ENCODE measurements at places on chromosomes 4 and X.

GRCh38 chr4:118817178-118817930, 18.6 kb downstream of the SEC24D start:
- H3K4me1 ChIP-seq, result peaks cover 9% of the 10 kb centered on the region
- no peak overlapping the region for H3K27ac ChIP-seq
- no peaks in the 10 kb centered on the region for H3K27me3 ChIP-seq
- no peak overlapping the region for H3K4me3 ChIP-seq
- no peak for DNase-seq

GRCh38 chrX:20063153-20063552, 53.6 kb downstream of the MAP7D2 start:
- H3K4me3 ChIP-seq, result no peak overlapping the region
- DNase-seq, result no peak
- H3K4me1 ChIP-seq, result peaks cover 4% of the 10 kb centered on the region

GRCh38 chr4:153421941-153422340, 44.2 kb upstream of the TMEM131L start:
- DNase-seq, result peak; percentile 73
- no peak overlapping the region for H3K27ac ChIP-seq
- H3K4me1 ChIP-seq, result peaks cover 25% of the 10 kb centered on the region
- peaks cover 2% of the 10 kb centered on the region for H3K36me3 ChIP-seq
- H3K27me3 ChIP-seq, result no peaks in the 10 kb centered on the region

- no peaks in the 10 kb centered on the region for H3K27me3 ChIP-seq
- peaks cover 47% of the 10 kb centered on the region for H3K4me1 ChIP-seq
- peak overlapping the region; percentile 61 for H3K4me3 ChIP-seq
Observed at GRCh38 chr4:15753786-15754185, 24.3 kb upstream of the CD38 start.

DNA sequence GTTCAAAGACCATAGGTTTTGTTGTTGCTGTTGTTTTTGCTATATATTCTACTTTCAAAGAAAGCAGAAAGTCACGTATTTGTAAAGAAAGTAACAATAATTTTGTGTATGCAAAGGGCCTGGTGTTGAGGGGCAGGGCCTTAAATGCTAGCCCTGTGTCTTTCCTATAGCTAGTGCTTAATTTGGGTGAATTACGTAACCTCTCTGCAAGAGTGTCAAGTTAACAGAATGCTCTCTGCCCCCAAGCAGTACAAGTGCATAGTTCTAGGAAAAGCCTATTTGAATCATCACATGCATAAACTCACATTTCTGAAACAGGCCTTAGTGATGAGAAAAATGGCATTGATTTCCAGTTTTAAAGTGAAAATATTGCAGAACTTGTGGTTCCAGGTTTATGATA, 663.6 kb downstream of the STIM2 start:
- no peak for DNase-seq
- H3K4me3 ChIP-seq, result no peak overlapping the region
- no peak overlapping the region for H3K27ac ChIP-seq
- no peaks in the 10 kb centered on the region for H3K27me3 ChIP-seq
- no peaks in the 10 kb centered on the region for H3K36me3 ChIP-seq

DNA sequence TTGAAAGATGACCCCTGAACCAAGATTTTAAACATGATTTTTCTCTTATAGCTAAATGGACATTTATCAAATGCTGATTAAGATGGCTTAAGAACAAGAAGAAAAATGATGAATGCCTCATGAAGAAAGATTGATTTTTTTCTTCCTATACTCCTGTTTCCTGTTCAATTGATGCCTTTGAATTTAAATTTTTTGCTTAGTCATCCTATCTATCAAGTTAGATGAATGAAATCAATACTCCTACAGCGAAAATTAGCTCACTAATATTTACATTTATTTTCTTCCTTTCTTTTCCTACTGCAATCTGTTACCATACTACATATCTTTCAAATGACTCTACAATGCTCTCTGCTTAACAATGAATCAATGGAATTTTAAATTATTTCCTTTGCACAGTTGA, 773.6 kb upstream of the DIAPH2 start:
- DNase-seq, result no peak
- H3K4me1 ChIP-seq, result no peaks in the 10 kb centered on the region
- H3K4me3 ChIP-seq, result no peak overlapping the region
- no peaks in the 10 kb centered on the region for H3K27me3 ChIP-seq
- H3K27ac ChIP-seq, result no peak overlapping the region

Measured in activated CD4-positive, alpha-beta T cell treated with anti-CD3 and anti-CD28 coated beads, Interleukin-2, amount 10 ng/mL, durations not matched to agents 24 days and 14 days (primary cell).